ENCODE measurements at places on chromosomes 12 and 14.

- peak; percentile 94 for DNase-seq
Observed at GRCh38 chr12:14239350-14239934, 126.0 kb upstream of the ATF7IP start.

- DNase-seq = no peak
Observed at GRCh38 chr12:57367121-57367520, 63.7 kb downstream of the R3HDM2 start.

GRCh38 chr14:105860615-105861580 lies 334.5 kb downstream of the TMEM121 start:
- DNase-seq = peak; percentile 35

DNA sequence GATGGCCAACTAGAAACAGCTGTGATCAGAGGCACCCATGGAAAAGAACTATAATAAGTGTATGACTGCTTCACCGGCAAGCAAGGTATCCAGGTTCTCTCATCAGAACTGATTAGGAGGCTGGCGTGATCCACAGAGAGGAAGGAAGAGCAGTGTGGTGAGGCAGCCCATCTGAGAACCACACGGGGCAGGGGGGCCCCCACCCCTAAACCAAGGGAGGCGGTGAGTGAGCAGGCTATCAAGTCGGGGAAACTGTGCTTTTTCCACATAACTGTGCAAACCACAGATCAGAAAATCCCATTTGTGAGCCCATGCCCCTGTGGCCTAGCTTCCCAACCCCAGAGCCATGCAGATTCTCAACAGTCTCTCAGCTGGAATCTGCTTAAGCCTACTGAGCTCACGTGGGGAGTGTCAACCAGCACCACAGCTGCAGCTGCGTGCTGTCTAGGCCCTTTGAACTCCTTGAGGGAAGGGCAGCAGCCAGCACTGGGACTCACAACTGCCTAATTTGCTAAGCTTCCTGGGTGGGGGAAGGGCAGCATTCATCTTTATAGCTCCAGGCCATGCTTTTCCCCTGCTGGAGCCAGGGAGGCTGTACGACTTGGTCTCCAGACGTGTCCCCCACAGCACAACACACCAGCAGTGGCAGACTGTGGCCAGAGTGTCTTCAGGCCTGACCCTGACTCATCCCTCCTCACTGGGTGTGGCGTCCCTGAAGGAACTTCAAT lies 444.4 kb upstream of the ATP2B1 start:
- peak; percentile 52 for DNase-seq

- no peak for DNase-seq
Observed at GRCh38 chr14:49962621-49963020, 69.7 kb downstream of the ARF6 start.

GRCh38 chr14:73058922-73059673 lies 764 bp downstream of the RBM25 start:
- peak; percentile 26 for DNase-seq

DNA sequence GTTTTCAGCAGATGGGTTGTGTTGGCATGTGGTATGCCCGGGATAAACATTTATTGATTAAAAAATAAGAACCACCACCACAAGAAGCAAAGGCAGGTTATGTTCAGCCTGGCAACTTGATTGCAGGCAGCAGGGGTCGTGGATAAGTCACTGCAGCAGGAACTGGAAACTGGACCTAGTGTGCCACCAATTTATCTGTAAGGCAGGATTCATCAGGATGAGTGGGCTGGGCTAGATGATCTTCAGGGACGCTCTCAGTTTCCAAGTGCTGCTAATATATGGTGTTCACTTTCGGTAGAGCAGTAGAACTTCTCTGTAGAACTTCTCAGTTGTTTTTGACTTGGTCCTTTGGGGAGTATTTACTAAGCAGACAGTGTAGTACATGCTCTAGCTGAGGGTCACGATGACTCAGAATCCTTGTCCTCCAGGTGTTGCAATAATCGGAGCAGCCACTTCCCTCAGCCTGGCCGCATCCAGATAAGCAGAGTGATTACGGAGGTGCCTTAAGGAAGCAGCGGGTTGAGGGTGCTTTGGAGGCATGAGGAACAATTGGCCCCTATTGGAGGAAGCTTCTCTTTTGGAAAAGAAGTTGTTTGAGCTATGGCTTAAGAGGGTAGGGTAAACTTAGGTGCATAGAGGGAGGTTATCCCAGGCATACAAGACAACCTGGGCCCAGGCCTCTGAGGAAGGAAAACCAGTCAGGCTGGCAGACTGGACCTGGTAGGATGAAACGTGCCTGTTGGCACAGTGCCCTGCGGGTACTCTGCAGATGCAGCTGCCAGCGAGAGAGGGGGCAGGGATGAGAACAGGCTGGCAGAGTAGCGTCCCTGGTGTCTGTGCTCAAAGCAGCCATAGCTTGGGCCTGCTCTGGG lies 104.0 kb downstream of the GPR135 start:
- peak; percentile 71 for DNase-seq

GRCh38 chr14:54427871-54428270 lies 13.3 kb downstream of the CNIH1 start:
- DNase-seq = no peak

DNA sequence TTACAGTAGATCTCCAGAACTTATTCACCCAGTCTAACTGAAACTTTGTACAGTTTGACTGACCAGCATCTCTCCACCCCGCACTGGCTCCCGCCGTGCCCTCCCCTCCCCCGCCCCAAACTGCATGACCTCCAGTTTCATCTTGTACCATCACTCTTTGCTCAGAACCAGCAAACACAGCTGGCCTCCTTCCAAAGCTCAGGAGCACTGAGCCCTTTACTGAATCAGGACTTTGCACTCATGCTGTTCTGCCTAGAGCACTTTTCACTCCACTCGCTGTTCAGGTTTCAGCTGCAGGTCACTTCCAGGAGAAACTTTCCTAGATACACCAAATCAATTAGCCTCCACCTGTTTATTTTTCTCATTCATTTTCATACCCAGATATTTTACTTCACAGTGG lies 455.3 kb upstream of the PDE3A start:
- no peak for DNase-seq

DNA sequence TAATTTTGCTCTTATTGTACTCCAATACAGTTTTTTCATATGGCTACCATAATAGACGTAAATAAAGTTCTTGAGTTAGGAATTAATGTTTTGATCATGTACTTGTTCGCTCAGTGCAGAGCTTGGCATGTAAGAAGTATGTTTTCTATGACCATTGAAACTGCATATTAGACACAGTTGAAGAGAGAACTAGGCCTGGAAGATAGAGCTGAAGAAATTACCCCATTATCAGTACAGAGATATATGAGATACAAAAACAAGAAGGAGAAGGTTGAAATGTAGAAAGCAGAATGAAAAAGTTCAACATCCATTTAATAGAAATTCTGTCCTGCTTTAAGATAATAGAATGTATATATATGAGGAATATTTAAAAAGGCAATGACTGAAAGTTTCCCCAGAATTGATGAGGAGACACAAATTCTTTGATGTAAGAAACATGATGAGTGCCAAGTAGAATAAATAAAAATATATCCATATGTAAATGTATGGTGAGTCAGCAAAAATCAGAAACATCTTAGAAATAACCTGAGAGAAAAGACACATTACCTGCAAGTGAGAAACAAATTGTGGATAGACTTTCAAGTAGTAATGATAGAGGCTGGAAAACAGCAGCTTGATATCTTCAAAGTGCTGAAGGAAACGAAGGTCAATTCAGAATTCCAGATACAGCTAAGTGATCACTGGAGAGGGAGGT lies 49.1 kb upstream of the ANO4 start:
- no peak for DNase-seq

DNA sequence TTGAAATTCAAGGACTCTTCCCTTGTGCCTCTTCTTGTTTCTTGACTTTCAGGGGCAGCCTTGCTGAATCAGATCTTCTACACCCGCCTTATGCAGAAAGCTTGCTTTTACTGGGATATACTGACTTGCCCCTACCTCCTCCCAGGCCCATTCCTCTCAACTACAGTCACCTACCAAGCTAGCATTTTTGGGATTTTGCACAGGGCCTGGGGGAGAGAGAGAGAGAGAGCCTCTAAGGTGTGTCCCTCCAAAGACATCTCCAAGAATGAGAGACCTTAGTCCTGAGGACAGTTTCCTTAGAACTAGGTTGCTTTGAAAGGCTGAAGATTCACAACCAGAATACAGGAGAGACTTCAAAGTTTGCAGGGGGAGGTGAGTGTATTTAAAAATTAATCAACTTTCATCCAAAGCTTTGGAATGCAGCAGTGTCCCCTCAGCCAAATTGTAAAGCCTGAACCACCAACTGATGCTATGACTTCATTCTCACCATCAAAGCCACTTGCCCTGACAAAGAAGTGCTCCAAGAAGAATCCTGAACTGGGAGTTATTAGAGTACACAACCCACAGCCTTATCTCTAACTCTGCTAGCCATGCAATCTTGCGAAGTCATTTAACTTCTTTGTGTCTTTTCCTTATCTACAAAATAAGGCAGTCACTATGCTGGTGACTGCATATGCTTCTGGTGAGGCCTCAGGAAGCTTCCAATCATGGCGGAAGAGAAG lies 96.1 kb upstream of the EGLN3 start:
- DNase-seq = no peak

- no peak for DNase-seq
Observed at GRCh38 chr12:129701631-129702101, 202.2 kb downstream of the TMEM132D start.

DNA sequence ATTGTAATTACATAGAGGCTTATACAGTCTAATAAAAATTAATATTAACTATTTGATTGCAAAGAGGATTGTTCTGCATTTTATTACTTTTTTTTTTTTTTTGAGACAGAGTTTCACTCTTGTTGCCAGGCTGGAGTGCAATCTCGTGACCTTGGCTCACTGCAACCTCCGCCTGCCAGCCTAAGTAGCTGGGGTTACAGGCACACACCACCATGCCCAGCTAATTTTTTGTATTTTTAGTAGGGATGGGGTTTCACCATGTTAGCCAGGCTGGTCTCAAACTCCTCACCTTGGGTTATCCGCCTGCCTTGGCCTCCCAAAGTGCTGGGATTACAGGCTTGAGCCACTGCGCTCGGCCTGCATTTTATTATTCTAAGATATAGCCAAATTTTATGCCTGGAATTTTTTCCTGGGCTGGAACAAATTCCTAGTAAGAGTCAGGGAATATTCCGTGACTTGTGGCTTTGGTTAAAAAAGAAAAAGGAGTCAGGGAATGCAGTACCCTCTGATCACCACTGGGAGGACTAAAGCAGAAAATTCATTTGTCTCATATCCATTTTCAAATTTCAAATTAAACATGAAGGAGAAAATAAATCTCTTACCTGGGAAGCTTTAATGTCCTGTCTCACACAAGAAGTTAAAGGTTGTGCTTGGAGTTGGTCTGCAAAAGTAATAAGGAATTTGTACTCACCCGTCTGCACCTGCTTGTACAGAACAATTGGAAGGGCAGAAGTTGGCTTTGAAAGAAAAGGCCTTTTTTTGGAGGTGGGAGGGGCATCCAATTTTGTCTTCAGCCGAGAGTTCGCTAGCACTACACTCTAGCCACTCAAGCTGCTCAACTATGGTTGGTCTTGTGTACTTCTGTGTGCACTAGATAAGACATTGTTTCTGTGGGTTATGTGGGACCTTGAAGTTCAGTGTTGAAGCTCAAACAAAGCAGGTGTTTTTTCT lies 8.7 kb downstream of the MARK3 start:
- no peak for DNase-seq

- DNase-seq = no peak
Observed at GRCh38 chr12:115798309-115798917, 479.1 kb downstream of the MED13L start.

DNA sequence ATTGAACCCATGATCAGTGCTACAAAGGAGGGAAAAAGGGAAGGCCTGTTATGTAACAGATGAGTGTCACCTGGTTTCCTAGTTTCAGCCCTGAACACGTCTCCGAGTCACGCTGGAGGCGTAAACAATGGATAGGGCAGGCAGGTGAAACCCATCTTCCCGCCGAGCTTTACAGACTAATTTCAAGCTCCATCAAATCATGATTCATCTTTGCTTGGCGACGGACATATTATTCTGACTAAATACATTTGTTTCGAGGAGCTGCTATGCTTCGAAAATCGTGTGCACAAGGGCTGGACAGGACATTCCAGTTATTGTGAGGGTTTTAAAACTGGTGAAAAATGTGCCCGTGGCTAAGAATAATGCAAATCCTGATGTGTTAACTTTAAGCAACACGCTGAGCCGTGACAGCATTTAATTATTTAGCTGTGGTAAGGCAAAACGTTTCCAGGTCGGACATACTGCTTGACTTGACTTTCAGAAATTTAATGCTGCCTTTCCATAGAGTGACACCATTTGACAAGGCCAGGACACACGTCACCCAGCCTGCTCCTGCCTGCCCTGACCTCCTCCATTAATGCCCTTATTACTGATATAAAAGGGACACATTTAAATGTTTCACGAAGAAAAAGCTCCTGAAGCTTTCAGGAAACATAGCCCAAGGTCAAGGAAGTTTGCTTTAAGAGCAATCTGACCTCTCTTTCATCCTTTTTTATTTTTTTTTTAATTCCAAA lies 1203.5 kb upstream of the TMEM132C start:
- DNase-seq = no peak

GRCh38 chr14:51862176-51862796 lies 1.9 kb downstream of the GNG2 start:
- no peak for DNase-seq

- DNase-seq = no peak
Observed at GRCh38 chr12:3158851-3159465, 81.8 kb downstream of the TSPAN9 start.

- DNase-seq = no peak
Observed at GRCh38 chr12:113678223-113679119, 206.8 kb upstream of the LHX5 start.

GRCh38 chr12:46650688-46651087 lies 175.1 kb downstream of the SLC38A4 start:
- no peak for DNase-seq

Data from BE2C (cell line).